Posterior cingulate gyrus (tissue), 11 donors: ENCODE measurements at places on chromosomes 4 and X.

- no peak for DNase-seq
These were observed 1684.8 kb upstream of the TENM3 start for GRCh38 chr4:180558427-180558826.

DNA sequence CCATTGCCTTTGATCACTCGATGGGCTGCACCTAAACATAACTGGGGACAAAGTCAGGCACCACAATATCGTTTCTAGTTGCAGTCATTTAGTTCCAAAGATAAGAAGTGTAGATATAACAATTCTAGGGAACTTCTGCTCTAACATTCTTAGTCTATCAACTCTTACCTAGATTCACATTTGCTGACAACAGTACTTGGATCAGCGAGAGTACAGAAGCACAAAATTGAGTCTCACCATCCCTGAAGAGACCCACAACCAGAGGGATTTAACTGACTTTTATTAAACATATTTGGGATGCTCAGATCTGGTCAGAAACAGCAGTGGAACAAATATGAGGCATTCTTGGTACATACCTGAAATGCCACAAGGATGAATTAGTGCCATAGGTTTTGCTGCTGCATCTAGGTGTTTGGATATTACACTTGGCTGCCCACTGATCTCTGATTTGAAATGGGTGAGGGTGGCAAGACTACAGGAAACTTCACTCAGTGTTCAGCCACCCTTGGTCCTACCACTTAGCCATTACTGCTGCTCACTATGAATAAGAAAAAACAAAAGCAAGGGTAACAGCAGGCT, 28.9 kb upstream of the HUWE1 start:
- no peak for DNase-seq

DNA sequence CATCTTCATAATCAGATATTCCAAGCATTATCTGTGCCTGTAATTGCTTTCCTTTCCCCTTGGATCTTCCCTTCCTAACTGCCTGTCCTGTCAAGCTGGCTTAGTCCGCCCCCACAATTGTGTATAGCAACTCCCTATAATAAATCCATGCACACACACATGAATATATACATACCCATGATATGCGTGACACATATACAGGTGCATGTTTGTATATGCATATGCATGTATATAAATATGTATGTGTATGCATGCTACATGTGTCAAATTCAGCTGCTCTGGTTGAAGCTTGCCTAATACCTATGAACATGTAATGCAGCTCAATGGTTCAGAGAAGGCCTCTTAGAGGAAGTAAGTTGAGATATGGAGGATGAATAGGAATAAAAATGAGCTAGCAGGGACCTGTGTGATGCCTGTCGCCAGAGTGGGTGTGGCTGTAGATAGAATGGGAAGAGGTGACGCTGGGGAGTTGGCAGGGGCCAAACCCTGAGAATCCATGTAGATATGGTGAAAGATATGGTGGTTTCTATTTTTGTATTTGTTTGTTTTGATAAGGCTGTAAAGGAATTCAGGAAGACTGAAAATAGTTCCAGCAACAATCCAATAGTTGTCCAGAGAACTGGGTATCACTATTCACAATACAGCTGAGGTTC, 595.0 kb upstream of the BOD1L1 start:
- no peak for DNase-seq

DNA sequence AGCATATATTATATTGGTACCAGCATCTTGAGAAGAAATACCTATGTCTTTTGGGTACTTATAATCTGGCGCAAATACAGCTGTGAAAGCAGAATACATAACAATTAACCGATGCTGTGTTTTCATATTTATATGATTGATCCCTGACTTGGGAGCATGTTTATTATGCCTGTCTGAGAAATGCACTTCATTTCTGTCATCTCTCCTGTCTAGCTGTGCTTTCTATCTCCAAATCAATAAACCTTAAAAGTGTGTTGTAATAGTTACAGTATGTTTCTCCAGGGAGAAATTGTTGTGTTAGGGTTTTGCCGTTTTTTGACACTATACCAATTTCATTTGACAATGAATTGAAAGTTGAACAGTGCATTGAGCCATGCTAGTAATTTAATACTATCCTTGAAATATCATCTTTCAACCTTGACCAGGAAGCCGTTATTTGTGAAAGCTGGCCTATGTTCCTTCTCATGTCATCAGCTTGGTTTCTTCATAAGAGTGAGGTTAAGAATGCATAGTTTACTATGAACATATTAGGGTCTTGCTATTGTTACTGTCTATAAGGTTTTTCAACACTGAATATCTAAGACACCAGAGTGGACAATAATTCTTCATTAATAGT, 206.2 kb upstream of the PCDH18 start:
- DNase-seq = no peak

DNA sequence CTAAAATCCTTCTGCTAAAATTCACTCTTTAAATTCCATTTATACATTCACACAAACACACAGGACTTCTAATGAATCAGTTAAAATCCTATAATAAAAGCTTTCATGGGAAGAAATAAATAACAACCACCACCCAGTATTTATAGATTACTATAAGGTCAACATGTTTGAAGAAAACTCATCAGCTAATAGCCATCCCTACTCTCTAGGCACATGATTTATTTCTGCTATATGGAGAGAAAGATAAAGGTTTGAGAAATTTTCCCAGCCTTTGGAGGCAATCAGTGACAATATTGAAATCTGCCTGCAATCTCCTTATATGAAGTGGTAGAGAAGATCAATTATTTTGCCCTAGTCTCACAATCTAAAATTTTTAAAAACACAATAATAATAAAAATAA, 1038.9 kb upstream of the DIAPH2 start:
- DNase-seq = no peak

DNA sequence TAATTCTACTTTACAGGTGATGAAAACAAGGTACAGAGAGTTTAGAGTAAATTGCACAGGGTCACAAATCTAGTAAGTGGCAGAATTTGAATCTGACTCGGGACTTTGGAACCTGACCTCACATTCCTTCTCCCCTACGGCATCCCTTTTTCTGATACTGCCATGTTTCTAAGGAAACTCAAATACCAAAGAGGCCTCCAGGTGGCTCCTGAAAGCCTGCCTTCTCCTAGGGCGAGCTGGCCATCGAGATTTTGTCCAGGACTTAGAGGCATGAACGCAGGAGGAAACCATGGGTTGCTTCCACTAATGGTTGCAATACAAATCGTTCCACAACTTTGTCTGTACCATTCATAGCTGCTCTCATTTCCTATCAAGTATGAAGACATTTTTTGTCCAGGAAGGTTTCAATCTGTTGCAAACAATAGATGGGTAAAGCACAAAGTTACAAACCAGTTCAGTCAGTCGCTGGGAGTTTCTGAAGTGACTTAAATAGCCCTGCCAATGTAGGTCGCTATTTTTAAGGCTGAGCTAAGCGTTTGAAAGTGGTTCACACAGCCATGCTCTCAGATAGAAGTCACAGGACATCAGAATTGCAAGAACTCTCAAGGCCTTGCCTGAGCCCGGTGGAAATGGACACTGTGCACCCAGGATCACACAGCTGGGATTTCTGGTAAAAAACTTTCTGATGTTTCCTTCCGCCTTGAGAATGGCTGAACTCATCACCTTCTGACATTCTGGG, 296.6 kb upstream of the PRPS2 start:
- no peak for DNase-seq

- no peak for DNase-seq
These were observed 23.2 kb upstream of the ANOS1 start for GRCh38 chrX:8755116-8755515.

DNA sequence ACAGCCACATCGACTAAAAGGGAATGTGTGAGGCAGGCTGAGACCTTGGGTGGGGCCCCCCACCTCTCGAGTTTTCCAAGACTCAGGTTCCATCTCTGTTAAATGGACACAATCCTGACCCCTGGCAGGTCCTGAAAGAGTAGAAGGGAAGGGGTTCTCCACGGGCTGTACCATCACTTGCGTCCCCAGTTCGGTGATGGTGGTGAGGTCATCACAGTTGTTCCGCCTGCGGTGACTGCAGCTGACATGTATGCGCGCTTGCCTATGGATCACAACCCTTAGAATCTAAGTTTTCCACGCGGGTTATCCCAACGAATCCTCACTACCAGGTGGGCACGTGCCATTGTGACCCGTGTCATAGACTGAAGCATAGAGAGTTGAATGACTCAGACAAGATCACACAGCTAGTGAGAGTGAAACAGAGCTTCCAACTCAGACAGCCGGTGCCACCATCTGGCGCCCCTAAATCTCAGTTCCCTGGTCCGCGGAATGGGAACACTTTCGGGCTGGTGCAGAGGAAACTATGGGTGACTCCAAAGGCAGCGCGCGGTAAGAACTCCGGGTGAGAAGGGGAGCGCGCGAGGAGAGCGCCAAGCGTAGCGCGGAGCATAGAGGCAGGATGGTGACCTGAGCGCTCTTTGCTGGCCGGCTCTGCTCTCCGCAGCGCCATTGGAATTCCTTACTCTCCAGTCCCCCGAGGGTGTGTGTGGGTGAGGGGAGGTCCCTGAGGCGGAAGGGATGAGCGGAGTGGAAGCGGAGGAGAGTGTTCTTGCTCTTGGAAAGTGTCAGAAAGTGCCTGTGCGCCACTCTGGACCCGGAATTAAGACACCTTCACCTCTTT, 10.5 kb downstream of the MSX1 start:
- DNase-seq = no peak

GRCh38 chr4:157999723-158000122, 173.1 kb downstream of the GASK1B start:
- no peak for DNase-seq

- no peak for DNase-seq
These were observed at the start of gene ADAMTS3 for GRCh38 chr4:72568959-72569718. ADAMTS3 (minus strand) TSS chr4:72569221; CDS start chr4:72568762, 459 bp downstream.

DNA sequence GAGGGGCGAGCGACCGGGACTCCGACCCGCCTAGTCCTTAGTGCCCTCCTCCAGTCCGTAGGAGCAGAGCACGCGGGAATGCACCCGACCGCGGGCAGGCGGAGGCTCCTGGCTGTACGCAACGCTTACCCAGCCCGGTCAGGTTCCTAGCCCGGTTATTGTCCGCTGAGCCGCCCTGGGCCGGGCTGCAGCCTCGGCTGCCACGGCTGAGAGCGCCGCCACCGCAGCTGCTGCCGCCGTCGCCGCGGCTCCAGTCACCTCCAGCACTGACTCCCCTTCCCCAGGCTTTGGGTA, at the start of gene AMER1:
Gene AMER1, minus strand, starts transcription at position 268 of the 294 bp plus-strand sequence. CDS start 12,422 bp downstream, outside the sequence.
- no peak for DNase-seq

GRCh38 chrX:150517303-150517910, 51.0 kb upstream of the MTM1 start:
- no peak for DNase-seq

DNA sequence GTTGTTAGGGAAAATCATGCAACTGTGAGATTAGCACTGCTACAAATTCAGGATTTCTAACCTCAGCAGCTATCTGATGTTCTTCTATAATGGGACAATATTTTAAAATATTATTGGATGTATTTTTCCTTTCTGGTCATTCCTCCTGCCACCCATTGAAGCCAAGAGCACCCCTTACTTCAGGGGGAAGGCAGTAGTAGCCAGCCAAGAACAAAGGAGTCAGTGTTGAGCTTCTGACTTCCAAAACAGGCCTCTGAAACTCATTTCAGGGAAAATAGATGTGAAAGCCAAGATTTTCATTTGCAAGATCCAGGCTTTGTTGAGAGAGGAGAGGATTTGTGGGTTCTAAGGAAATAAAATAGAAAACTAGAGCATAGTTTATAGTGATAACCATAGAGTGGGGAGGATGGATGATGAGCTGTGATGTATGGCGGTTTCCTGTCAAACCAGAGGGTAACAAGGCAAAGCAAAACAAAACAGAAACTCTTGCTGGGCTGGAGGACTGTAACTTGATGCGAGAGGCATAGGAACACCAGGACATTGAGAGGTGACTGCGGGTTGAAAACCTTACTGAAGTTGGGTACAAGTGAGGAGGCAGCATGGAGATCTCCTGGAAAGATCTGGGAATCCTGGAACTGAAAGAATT, 173.7 kb upstream of the LEF1 start:
- DNase-seq = no peak

DNA sequence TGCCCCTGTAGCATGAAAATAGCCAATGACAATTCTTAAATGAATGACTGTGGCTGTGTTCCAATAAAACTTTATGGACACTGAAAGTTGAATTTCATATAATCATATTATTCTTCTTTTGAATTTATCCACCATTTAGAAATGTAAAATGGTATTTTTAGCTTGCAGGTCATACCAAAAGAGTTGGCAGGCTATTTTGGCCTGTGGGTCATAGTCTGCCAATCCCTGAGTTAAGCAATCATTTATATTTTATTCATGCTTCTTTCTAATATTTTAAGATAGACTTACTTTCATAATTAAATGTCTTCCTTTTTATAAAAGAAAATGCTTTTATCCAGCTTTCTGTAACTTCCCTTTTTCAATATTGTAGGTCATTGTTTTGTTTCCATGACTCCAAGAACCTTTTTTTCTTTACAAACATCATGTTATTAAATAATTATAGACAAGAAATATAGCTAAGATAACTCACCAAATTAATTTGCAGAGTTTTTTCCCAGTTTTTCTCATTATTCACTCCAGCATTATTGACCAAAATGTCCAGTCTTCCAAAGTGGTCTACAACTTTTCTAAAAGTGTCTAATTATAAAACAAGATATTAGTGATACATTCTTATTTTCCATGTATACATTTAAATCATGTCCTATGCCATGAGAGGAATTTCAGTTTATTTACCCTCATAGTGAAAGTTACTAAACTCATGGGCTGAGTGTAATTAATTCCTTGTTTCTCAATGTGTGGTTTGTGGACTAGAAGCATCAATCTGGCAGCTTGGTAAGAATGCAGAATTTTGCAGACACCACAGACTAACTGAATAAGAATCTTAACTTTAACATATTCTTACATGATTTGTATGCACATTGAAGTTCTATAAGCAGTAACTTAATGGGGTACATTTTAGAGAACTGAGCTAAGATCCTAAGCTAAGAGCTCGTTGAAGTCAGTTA, 4.5 kb downstream of the HPGD start:
- DNase-seq = no peak

GRCh38 chr4:8235224-8235623, 34.3 kb upstream of the HTRA3 start:
- DNase-seq = no peak

DNA sequence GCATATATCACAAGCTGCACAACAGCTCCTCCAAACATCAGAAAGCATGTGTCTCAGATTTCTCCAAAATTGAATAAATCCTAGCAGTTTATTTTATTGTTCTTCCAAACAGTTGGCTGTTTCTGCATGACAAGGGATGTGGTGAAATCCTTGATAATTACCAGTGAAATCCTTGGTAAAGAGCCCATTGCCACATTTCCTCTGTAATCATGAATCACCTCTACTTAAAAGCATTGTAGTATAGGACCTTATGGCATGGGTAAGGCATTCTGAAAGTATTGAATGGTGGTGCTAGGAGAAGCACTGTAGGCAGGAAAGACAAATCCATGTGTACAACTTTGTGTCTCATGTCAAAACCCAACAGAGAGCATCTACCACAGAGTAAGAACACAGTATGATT, 135.8 kb upstream of the NDST3 start:
- no peak for DNase-seq

DNA sequence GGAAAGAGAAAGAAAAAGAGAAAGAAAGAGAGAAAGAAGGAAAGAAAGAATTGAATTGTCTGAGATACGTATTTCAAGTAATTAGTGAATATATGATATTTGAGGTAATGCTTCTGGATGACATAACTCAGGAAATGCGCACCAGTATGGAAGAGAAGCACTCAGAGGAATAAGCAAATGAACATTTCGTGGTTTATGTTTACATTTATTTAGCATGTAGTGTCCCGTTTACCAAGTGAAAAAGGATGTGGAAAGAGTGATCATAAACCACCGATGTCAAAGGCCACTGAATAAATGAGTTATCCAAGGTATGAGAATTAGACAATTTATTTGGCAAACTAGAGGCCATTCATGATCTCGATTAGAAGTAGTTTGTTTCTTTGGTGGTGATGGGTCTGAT, 200.4 kb downstream of the ARAP2 start:
- DNase-seq = no peak

GRCh38 chr4:82708982-82709381, 89.6 kb downstream of the SCD5 start:
- no peak for DNase-seq
